ENCODE measurements at places on chromosomes 3 and 15.

- DNase-seq, result no peak
Measured at GRCh38 chr15:78828920-78829319, 17.7 kb upstream of the ADAMTS7 start.

DNA sequence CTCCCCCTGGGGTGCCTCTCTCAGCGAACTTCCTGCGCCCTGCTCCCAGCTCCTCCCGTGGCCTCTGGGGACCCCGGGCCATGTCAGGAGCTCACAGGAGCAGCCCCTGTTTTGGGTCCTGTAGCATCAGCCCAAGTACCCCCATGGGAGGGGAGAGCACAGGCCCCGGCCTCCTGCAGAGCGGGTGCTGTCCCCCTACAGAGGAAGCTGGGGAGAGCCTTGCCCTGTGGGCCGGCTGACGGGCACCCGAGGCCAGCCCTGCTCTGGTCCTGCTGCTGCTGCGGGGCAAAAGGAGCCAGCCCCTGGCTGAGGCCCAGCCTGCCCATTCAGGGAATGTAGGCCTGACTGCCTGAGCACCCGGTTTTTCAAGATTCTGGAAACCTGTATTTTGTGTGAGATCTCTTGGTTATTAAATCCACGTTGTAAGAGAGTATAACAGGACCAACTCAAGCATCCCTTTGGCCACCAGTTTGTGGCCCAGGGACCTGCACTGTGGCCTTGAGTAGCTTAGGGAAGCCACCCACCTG is 12.4 kb downstream of the PLXNA1 start:
- no peak for DNase-seq

- no peak for DNase-seq
Measured at GRCh38 chr15:51647128-51647562, 24.6 kb upstream of the DMXL2 start.

GRCh38 chr3:185807445-185808068 is 17.3 kb downstream of the IGF2BP2 start:
- DNase-seq, result no peak

- peak; percentile 40 for DNase-seq
Measured at GRCh38 chr15:67543348-67543718, 830 bp downstream of the MAP2K5 start.

GRCh38 chr3:133608388-133608787 is 34.9 kb downstream of the CDV3 start:
- no peak for DNase-seq

GRCh38 chr3:42961633-42962032 is 17.5 kb upstream of the GASK1A start:
- DNase-seq, result peak; percentile 81

GRCh38 chr3:20870106-20870899 is 684.3 kb upstream of the SGO1 start:
- DNase-seq, result no peak

GRCh38 chr15:32899126-32899596 is 181.4 kb downstream of the GREM1 start:
- DNase-seq, result peak; percentile 80

DNA sequence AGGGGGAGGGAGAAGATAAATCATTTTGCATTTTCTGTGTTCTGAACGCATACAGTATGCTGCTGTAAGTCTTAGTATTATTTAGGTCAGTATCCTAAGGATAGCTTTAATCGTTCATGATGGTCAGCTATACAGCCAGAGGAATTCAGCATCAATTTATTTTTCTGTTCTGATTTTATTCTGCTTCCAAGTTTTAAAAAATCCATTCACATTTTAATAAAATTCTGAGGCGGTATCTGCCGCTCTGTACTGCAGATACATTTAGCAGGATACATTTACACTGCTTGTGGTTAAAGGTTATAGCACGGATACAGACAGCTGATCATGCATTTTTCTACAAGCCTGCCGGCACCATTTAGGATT is 17.8 kb downstream of the ZBTB38 start:
- DNase-seq, result no peak

DNA sequence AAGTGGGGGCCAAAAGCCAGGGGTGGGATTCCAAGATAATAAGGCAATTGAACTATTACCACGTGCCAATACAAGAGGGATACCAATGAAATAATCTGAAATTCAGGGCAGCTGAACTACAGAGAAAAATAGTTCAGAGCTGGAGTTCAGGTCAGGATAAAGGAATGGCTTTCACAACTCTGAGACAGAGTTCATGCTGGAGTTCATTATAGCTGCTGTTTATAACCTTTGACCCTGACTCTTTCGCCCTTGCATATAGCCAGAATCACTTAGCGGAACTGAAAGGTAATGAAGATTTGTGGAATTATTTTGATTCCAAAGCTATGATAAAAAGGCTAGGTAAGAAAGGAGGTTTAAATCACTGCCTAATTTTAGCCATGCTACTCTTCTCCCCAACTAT is 55.5 kb upstream of the LRRN1 start:
- no peak for DNase-seq

GRCh38 chr3:60992395-60992794 is 258.9 kb downstream of the FHIT start:
- DNase-seq, result no peak

GRCh38 chr15:39553947-39554693 is 26.8 kb upstream of the THBS1 start:
- DNase-seq, result no peak

DNA sequence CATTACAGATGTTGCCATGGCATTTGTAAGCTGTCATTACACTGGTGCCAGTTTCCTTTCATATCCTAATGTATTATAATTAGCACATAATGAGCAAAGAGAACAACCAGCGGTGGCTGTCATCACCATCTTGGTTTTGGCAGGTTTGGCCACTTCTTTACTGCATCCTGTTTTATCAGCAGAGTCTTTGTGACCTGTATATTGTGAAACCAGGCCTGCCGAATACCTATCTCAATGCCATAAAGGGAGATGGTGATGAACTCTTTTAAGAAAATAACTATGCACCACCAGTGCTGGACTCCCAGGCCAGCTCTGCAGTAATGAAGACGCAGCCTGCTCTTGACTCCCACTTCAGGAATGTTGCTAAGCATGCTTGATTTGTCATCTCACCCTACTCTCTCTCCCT is 458.1 kb upstream of the NR2F2 start:
- no peak for DNase-seq

DNA sequence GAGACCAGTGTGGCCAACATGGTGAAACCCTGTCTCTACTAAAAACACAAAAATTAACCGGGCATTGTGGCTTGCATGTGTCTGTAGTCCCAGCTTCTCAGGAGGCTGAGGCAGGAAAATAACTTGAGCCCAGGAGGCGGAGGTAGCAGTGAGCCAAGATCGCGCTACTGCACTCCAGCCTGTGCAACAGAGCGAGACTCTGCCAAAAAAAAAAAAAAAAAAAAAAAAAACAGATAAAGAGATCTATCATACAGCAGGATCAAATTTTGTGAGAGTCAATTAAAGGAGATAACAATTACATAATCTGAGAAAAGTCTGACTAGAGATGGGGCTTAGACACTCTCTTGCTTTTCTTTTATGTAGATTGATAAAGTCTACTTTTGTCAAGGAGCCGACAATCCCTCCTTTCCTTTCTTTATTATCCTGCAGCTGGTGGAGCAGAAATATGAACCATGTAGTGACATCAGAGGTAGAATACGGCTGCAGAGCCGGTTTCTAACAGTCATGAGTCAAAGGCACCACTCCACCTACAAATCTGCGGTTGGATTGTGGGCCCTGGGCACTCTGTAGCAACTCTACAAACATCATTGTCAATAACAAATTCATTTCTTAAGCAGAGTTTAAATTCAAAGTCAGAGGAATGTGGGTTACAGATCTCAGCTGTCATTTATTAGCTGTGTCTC is 9.0 kb downstream of the C2CD4A start:
- DNase-seq, result no peak

DNA sequence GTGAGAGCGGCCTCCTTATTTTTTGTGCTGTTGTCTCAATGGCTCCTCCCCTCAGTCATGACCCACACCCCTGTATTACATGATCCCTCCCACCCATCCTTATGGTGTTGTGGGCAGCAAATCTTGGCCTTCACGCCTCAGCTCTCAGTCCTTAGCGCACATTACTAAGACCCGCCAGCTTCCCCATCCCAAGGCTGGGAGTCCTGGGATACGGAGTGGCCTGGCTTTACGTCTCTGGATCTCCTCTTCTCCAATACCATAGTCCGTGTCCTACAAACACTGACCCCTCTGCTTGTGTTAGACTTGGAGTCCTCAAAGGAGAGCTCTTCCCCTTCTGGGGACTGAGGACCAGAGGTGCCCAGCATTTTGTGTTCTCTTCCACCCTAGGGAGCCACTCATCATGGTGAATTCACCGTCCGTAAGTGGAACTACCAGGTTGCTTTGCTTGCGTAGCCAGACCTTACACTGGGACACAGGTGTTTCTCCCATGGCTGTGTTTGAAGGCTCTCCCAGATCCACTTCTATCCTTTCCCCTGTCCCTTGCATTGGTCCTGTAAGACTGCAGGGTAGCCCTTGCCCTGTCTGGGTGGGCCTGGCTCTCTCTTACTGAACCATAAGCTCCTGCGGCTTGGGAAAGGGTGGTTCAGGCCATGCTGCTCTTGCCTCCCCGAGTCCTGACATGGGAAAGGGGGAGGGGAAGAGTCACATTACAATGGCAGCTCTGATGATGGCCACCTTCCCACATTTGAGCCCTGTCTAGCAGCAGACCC is 13.6 kb downstream of the GRM2 start:
- DNase-seq, result no peak

DNA sequence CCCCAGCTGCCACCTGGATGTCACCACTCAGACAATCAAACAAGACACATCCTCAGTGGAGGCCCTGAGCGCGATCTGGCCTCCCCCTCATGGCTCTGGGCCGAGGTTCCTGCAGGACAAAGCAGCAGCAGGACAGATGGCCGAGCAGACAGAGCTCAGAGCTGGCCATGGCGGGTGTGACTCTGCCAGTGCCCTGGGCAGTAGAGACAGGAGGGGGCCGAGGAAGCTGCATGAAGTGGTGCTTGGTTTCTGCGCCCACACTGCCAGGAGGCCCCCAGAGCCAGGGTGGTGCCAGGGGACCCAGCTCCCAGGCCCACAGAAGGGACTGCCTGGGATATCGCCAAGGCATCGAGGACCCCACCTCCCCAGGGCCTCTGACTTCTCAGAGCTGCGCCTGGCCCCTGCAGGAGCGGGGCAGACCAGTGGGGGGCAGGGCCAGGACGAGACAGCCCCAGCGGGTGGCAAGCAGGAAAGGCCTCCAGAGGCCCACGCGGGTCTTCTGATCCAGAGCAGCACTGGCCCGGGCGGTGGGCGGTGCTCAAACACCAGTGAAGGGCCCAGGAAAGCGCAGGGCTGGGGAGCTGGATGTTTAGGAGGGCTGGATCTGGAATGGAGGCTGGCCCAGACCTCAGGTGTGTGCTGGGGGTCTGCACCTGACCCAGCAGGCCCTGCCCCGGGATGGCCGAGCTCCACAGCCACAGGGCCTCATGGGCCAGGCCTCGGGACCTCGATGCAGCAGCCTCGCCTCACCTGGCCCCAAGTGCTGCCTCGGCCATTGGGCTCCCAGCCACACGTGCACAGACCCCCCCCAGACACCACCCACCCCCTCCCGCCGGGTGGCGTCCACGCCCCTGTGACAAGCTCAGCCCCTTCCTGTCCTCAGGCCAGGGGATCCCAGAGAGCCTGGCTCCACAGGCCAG is 76.0 kb downstream of the GOLGA8G start:
- DNase-seq, result peak; percentile 29

DNA sequence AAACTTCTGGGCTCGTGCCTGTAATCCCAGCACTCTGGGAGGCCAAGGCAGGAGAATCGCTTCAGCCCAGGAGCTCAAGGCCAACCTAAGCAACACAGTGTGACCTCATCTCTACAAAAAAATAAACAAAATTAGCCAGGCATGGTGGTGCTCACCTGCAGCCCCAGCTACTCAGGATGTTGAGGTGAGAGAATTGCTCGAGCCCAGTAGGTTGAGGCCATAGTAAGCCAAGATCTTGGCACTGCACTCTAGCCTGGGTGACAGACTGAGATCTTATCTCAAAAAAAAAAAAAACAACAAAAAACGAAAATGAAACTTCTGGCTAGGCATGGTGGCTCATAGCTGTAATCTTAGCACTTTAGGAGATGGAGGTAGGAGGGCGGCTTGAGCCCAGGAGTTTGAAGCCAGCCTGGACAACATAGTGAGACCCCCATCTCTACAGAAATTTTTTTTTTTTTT is 53.7 kb downstream of the PIK3CB start:
- DNase-seq, result no peak

- peak; percentile 47 for DNase-seq
Measured at GRCh38 chr3:115986555-115987207, 363.4 kb downstream of the GAP43 start.

DNA sequence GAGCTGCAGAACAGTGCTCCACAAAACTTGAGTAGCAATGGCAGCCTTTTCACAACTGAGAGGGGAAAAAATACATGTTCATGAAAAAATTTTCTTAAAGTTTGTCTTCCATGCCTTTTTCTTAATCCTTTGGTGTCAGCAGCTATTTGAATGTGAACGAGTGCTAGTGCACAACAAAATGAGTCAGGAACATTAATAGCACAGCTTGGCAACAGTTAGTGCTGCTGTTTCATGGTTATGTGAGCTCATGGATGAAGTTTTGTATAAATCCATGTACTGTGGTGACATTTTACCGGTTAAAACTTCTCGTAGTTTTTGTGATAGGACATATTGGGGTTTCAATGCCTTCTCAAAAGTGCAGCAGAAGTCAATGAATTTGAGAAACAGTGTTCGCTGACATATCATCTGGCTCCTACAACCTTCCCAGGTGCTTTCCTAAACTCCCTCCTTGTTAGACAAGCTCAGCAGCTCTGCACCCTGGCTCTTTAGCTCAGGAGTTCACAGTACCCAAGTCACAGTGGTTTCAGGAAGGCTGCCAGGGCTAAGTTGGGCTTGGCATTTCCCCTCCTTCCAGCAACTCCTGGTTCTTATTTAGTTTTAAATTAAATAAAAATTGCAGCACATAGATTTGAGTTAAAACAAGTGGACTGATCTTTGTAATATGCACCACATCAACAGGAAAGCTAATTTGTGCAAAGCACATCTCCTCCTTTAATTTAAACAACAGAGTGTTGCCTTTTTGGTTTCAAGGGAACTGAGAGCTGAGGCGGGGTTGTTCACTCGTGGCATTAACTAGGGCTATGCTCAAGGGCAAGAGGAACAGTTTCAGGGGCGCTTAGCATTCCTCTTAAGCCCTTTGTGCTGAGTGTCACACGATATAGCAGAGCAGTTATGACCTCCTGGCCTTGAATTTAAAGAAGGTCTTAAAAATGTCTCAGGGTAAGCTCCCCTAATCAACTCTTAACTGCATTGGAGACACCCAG is 362.8 kb downstream of the CHST2 start:
- no peak for DNase-seq

- no peak for DNase-seq
Measured at GRCh38 chr3:138384976-138385375, 36.6 kb downstream of the MRAS start.

GRCh38 chr15:52912172-52912571 is 122.0 kb upstream of the ONECUT1 start:
- DNase-seq, result no peak

- DNase-seq, result no peak
Measured at GRCh38 chr3:102181175-102181920, 253.5 kb upstream of the ZPLD1 start.

DNA sequence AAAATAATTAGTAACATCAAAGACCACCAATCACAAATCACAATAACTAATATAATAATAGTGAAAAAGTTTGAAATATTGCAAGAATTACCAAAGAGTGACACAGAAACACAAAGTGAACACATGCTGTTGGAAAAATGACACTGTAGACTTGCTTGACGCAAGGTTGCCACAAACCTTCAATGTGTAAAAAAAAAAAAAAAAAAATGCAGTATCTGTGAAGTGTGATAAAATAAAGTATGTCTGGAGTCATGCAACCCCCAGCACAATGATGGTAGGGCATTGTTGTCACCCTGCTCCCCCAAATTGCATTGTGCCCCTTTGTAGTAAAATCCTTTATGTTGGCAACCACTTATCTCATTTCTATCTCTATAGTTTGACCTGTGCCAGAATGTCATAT is 190.6 kb downstream of the PLCL2 start:
- DNase-seq, result no peak

Measured in Karpas-422 (cell line).